ENCODE measurements at places on chromosomes 7 and 10.

DNA sequence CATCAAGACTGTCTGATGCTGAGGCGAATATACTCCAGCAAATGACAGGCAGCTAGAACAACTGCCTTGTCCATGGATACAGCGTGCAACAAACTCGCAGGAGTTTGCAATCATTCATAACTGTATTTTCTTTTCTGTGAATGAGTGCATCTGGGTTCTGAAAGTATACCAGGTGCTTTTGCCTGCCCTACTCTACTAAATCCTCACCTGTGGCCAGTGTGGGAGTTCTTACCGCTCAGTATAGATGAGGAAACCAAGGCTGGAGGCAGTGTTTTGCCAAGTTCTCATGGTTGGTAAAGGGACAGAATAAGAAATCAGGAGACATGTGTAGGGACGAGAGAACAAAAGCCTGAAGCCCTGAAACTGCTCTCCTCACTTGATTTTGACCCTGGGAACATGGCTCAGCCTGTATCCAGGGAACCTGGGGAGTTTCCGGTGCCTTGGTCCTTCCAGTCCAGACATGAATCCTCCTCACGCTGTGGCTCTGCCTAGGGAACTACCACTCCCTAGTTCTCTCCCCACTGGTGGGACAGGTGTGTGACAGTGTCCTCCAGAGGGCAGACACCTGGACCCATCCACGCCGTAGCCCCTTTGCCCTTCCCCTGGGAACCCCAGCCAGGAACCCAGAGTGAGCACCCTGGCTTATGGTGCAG is 142.0 kb downstream of the CDH23 start:
- no peak for DNase-seq

- no peak for DNase-seq
Measured at GRCh38 chr10:13871776-13872175, 285.0 kb downstream of the PRPF18 start.

DNA sequence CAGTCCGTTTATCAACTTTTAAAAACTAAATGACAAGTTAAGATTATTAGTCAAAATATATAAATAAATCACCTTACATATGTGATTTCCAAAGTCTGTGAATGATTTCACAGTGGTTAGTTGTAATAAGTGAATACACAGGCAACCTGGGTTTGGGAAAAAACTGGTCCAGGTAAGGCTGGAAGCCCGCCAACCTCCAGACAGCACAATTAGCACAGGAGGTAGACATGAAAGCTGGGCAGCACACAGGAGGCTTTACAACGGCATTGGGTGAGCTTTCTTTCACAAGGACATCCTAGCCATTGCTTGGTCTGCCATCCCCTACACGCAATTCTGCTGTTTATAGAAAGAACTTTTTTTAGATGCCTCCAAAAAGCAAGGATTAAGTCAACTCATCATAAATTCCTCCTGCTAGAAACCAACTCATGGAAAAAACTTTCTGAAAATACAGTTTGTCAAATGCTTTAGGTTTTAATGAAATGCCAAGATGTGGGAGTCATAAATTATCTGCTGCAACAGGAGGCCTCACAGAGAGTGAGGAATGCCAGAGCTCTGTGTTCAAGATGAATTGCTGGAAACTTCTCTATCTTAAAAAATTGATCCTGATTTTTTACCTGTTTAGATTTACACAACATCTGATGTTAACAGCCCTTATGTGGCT is 346.8 kb upstream of the NFE2L3 start:
- no peak for DNase-seq

DNA sequence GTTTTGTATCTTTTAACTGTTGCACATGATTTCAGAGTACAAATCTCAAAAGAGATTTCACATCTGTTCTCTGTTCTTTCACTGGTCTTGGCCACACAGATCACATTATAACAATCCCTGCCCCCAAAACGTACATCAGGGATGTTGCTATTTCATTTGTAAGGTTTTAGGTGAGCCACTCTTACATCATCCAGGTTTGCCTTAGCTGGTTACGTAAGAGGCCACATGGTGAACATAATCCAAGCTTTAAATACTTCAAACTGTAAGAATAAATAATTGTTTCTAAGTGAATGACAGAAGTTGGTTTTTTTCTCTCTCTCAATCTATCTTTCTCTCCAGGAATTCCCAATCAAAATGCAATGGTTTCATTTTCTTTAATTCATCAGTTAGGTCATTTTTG is 245.9 kb upstream of the HGF start:
- DNase-seq, result no peak

- DNase-seq, result no peak
Measured at GRCh38 chr7:77269360-77270093, 69.9 kb upstream of the FGL2 start.

- no peak for DNase-seq
Measured at GRCh38 chr10:86361156-86362128, 5.2 kb downstream of the GRID1 start.

DNA sequence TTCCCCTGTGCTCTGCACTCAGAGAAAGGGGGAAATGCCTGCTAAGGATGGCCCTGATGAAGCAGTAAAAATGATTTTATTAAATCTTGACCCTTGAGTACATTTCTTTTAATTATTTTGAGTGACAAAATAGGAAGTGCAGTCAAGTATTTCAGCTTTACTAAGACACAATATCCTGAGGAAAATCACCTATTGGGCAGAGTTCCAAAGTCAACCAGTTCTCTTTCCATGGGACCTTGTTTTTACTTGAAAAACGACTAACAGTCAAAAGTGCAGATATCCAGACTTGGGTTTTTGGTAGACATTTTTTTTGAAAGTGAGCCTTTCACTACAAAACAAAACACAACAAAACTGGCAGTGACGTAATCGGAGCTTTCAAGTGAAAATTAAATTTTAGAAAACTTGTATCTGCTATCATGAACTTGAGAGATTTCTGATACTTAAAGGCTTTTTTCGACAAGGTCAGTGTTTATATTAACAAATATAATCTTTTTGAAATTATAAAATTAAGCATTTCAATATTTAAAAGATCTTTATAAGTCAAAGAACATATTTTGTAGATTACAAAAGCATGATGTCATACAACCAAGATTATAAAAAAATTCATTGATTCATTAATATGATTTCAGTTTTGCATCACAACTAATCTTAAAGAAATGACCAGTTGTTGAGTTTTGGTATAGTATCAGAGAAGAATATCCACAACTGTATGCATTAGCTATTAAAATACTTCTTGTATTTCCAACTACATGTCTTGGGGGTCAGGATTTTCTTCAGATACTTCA is 513.8 kb upstream of the AKR1E2 start:
- no peak for DNase-seq

DNA sequence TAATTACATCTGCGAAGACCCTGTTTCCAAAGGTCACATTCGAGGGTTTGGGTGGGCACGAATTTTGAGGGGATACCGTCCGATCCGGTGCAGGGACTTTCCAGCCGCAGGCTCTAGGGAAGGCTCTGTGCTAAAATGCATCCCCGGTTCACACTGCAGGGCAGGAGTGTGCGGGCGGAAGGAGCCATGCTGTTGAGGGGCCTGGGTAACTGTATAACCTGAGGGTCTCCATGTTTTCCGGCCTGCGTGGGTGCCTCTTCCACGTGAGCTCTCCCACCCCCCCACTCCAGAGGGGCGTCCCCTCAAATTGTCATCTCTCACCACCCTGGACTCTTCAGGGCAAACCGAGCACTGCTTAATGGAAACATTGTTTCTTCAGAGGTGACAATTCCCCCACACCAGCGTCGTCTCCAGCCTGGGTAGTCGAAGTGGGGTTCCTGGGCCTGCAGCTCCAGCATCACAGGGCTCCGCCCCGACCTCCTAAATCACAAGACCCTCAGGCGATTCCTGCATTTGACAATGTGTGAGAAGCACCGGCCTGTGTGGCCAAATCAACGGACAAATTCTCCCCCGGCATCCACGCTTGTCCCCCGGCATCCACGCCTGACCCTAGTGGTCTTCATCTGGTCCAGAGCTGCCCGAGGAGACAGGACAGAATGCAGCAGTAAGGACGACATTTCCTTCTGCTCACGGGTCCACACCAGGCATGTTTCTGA is 51.2 kb downstream of the FOXL3 start:
- no peak for DNase-seq

GRCh38 chr7:94222516-94222915 is 172.2 kb upstream of the COL1A2 start:
- DNase-seq, result no peak

DNA sequence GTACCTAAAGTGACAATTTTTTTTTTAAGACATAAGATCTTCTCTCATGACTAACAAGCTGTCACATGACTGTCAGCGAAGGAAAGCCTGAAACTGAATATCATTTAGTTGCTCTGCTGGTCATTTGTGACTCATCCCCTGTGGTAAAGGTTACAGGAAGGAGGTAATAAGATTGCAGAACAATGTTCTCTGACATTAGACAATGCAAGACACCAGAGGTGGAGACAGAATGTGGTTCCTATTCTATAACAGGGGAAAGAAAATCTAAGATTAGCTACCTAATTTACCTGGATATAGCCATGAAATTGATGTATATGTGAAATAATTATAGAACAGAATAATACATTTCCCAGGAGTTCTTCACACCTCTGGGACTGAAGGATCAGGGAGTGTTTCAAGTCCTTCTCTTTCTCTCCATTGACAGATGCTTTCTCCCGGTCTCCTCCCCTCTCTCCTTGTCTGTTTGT is 47.7 kb downstream of the LRGUK start:
- DNase-seq, result no peak

GRCh38 chr7:45924283-45924682 is 3.2 kb upstream of the IGFBP3 start:
- DNase-seq, result no peak

- DNase-seq, result no peak
Measured at GRCh38 chr7:25255611-25256332, 27.5 kb upstream of the NPVF start.

Measured in activated CD4-positive, CD25-positive, alpha-beta regulatory T cell (primary cell).